A375 (cell line): ENCODE measurements at places on chromosomes 3 and 15. TPM values are rescaled to one million over a fixed set of nuclear protein-coding genes. Genes with fewer than 3 reads are reported as not detected.

The PDZRN3 gene
- total RNA-seq: 2.8 and 3.0 TPM in 2 replicates

The PARP6 gene
- 32.7 and 35.5 TPM in 2 replicates for total RNA-seq

The GOLGA8T gene
- total RNA-seq: not detected in 2 replicates

The MST1R gene
- total RNA-seq: 1.3 and 1.4 TPM in 2 replicates

The ACKR2 gene
- total RNA-seq: not detected in 2 replicates

The IGSF10 gene
- 0.32 and 0.38 TPM in 2 replicates for total RNA-seq

The NEO1 gene
- 13.7 and 24.0 TPM in 2 replicates for total RNA-seq

The ITIH4 gene
- total RNA-seq: 2.3 and 2.7 TPM in 2 replicates

The UBAP1L gene
- total RNA-seq: 0.93 and 0.98 TPM in 2 replicates

The SLC6A1 gene
- total RNA-seq: not detected in 2 replicates

The RHCG gene
- not detected in 2 replicates for total RNA-seq

The RTP2 gene
- total RNA-seq: not detected in 2 replicates

The CNTN3 gene
- 1.3 and 1.7 TPM in 2 replicates for total RNA-seq

The COL7A1 gene
- 14.6 and 21.1 TPM in 2 replicates for total RNA-seq

The SPESP1 gene
- total RNA-seq: 16.2 and 20.4 TPM in 2 replicates

The ZBTB38 gene
- total RNA-seq: 184 and 201 TPM in 2 replicates

The MRPL3 gene
- total RNA-seq: 189 and 200 TPM in 2 replicates

The ZDHHC23 gene
- total RNA-seq: 3.3 and 3.4 TPM in 2 replicates

The LRRN1 gene
- total RNA-seq: not detected in 2 replicates

The TGM4 gene
- total RNA-seq: 0.80 TPM in 1 of 2 replicates, not detected in the other

The XIRP1 gene
- total RNA-seq: not detected in 2 replicates

The AGTR1 gene
- 0.27 TPM in 1 of 2 replicates, not detected in the other for total RNA-seq

The TBC1D23 gene
- 16.5 and 23.6 TPM in 2 replicates for total RNA-seq

The CHRD gene
- total RNA-seq: 0.11 TPM in 1 of 2 replicates, not detected in the other

The RETNLB gene
- not detected in 2 replicates for total RNA-seq

The FANCD2OS gene
- total RNA-seq: not detected in 2 replicates

The GSK3B gene
- total RNA-seq: 54.7 and 67.3 TPM in 2 replicates

The SLC12A1 gene
- not detected in 2 replicates for total RNA-seq

The CLDN18 gene
- total RNA-seq: not detected in 2 replicates

The CDC25A gene
- total RNA-seq: 49.8 and 53.0 TPM in 2 replicates

The IL17RB gene
- total RNA-seq: not detected in 2 replicates

The ZNF621 gene
- total RNA-seq: 11.4 and 14.1 TPM in 2 replicates

The C3orf62 gene
- 4.1 and 4.2 TPM in 2 replicates for total RNA-seq

The NFKBIZ gene
- 52.5 and 54.5 TPM in 2 replicates for total RNA-seq

The DPPA4 gene
- not detected in 2 replicates for total RNA-seq

The PPM1L gene
- 1.5 and 1.6 TPM in 2 replicates for total RNA-seq

The SEMA6D gene
- 0.60 and 0.64 TPM in 2 replicates for total RNA-seq

The NUP210 gene
- total RNA-seq: 16.0 TPM in 2 replicates

The IL5RA gene
- not detected in 2 replicates for total RNA-seq

The GOLGA6L7 gene
- total RNA-seq: not detected in 2 replicates

The RPS17 gene
- 6,139 and 6,766 TPM in 2 replicates for total RNA-seq

The SH2D7 gene
- total RNA-seq: not detected in 2 replicates

The CPLX3 gene
- total RNA-seq: 0.08 and 0.15 TPM in 2 replicates

The NR2E3 gene
- total RNA-seq: 0.19 and 0.38 TPM in 2 replicates

The SIDT1 gene
- not detected in 2 replicates for total RNA-seq

The HHLA2 gene
- not detected in 2 replicates for total RNA-seq

The STARD9 gene
- total RNA-seq: 2.6 and 3.6 TPM in 2 replicates

The TRPM1 gene
- not detected in 2 replicates for total RNA-seq

The CHRNA7 gene
- 0.30 and 1.7 TPM in 2 replicates for total RNA-seq

The RRP9 gene
- 67.1 and 72.3 TPM in 2 replicates for total RNA-seq
